ENCODE measurements at places on chromosomes 16 and 17.
A peak's percentile ranks its signal among the peaks of the same experiment; 100 is the strongest.

DNA sequence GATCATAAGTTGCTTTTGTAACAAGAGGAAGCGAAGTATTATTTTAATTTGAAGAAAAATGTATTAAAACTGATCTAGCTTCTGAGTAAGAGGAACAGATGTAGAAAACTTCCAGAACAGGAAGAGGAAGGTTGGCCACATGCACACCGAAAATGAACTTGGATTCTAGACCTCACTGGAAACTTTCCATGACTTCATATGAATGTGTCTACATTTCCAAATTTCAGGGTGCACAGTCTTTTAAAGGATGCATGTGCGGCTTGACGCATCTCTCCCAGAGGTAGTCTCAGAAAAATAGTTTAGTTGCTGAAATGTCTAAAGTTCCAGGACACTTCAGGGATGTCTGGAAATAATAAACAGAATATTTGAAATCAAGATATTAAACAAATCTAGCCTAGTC is 275.1 kb upstream of the MYOCD start:
- DNase-seq: no peak

- no peak for DNase-seq
These were observed 129.4 kb downstream of the ZNF778 start for GRCh38 chr16:89346869-89347268.

- DNase-seq: no peak
These were observed 230.3 kb downstream of the MAP2K4 start for GRCh38 chr17:12250973-12251372.

- DNase-seq: peak; percentile 60
These were observed 1.9 kb downstream of the GPR142 start for GRCh38 chr17:74369221-74369620.

DNA sequence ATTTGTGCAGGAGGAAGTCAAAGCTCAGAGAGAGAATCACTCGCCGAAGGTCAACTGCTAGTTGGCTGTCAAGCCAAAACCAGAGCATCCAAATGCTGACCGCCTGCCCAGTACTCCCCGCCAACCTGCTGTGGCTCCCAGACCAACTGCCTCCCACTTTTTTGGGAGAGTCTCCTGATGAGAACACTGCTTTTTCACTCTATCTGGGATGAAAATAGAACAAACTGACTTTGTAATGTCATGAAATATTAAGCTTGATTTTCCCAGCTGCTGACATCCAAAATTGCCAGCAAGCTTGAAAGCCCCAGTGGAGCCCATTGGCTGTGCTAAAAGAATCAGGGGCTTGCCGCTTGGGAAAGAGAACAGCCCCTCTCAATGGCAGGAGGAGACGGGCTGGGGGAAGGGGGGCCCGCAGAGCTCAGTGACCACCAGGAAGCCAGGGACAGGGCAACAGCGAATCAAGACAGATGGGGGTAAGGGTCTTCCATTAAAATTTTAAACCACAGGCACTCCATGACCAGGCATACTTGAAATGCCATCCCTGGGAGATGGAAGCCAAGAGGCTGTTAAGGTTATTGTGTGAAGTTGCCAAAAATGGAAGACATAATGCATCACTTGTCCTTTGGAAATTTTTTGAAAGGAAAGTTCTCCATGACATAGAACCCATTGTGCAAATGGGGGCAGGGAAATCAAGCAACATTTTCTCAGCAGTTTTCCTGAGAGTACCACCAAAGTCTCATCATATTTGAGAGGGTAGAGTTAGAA is 125.7 kb upstream of the CDH5 start:
- no peak for DNase-seq

DNA sequence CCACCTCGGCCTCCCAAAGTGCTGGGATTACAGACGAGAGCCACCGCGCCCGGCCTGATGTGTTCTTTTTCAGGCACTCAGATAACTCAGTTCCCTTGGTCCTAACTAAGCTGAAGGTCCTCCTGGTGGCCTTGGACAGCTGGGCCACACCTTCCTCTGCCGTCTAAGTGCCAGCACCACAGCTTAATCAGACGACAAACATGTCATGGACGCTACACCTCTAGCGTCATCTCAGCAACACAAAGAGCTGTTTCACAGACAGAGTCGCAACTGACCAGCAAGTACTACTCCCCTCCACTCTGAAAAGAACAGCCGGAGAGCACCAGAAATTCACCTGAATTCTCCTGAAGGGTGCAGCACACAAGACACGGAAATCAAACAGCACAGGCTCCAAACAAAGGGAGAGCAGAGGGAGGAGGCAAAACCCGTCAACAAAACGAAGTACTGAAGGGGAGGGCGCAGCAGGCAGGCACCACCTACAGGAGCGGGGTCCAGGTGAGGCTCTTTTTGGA is 4.4 kb downstream of the TRAP1 start:
- DNase-seq: no peak

GRCh38 chr16:19515757-19516156 is 6.1 kb downstream of the GDE1 start:
- no peak for DNase-seq

- no peak for DNase-seq
These were observed 5.9 kb downstream of the UQCRC2 start for GRCh38 chr16:21959050-21959449.

DNA sequence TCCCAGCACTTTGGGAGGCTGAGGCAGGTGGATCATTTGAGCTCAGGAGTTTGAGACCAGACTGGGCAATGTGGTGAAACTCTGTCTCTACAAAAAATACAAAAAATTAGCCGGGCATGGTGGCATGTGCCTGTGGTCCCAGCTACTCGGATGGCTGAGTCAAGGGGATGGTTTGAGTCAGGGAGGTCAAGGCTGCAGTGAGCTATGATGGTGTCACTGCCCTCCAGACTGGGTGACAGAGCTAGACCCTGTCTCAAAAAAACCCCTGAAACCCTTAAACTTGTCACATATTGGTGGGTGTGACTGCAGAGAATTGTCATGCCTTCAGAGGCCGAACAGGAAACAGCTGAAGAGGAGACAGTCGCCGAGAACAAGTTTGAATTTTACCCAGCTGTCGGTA is 13.4 kb downstream of the RPTOR start:
- DNase-seq: no peak

GRCh38 chr17:34979650-34980352 is 511 bp upstream of the LIG3 start:
- no peak for DNase-seq

GRCh38 chr17:76182016-76182764 is 41.1 kb upstream of the FOXJ1 start:
- DNase-seq: peak; percentile 79

- DNase-seq: no peak
These were observed 16.1 kb upstream of the NAGS start for GRCh38 chr17:43988301-43988700.

- DNase-seq: no peak
These were observed 22.3 kb downstream of the ERN1 start for GRCh38 chr17:64107500-64108236.

DNA sequence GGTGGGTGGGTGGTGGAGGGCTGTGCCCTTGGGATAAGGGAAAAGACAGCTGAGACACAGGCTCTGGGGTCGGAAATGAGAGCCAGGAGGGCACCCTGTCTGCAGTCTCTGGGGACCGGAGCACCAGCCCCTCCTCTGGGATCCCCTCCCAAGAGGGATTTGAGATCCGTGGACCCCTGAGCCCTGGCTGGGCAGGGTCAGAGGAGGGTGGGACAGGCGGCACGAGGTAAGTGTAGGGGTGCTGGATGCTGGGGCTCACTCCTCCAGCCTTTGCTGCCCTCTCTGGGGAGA is 425 bp downstream of the SGSH start:
- DNase-seq: no peak

DNA sequence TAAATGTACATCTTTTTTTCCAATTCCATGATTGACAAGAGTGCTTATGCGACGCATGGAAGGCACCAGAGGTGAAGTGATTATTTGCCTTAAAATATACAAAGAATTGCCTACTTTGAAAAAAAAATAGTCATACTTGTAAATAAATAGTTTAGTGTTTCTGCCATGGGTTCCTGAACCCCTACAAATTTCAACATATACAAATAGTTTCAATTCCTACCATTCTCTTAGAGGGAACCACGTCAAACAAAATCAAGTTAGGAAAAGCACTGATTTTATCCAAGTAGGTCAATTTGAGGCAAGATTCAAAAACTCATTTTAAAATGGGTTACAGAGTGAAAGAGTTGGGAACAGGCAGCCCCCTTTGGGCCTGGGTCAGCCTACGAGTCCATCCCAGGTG is 11.7 kb downstream of the CMTM3 start:
- DNase-seq: no peak

DNA sequence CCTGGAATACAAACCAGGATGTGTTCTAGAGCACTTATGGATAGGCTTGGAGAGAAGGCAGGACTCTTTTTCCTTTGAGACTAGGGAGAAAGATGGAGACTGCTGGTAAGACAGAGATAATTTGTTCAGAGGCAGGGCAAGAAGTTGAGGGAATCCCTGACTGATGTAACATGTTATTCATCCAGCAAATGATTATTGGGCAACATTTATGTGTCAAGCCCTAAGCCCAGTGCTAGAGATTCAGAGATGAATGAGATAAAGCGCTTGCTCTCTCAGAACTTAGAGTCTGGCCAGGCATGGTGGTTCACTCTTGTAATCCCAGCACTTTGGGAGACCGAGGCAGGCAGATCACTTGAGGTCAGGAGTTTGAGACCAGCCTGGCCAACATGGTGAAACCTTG is 47.8 kb upstream of the NUFIP2 start:
- DNase-seq: no peak

- DNase-seq: no peak
These were observed 6.2 kb upstream of the EVI2A start for GRCh38 chr17:31327534-31328159.

- DNase-seq: no peak
These were observed 64.3 kb downstream of the CENPV start for GRCh38 chr17:16288860-16289571.

DNA sequence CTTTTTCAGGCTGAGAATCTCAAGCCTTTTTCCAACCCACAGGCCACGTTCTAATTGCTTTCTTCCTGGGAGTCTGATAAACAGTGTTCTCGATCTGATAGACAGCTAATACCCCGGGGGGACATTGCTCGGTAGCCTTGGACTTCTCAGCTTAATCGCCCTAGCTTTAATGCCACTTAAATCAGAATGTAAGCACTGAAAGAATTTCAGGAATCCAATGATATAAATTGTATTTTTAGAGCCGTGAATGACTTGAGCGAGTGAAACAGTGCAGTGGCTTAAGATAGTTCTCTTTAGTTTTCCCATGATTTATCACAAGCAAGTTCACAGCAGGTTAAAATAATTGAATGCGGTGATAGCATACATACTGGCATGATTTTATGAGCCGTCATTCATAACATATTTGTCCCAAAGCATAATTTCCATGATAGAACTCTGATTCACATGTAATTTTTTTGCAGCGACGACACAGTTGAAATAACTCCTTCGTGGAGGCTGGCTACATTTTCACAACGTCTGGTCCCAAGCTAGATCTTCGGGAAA is 116.1 kb upstream of the MYOCD start:
- DNase-seq: no peak

DNA sequence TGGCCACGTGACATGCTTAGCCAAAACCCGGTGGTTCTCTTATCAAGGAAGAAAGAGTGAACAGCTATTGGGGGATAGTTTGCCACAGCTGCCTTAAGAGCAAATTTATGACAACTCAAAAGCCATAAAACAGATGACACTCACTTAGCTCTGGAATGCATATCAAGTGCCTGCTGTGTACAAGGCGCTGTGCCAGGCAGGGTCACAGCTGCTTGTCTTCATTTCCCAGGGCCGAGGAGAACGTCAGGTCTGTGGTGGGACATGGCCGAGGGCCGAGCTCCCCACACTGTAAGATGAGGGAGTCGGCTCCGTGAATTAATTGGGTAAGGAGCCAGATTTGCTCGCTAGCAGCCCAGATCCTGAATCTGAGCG is 14.0 kb downstream of the EEF2K start:
- DNase-seq: no peak

DNA sequence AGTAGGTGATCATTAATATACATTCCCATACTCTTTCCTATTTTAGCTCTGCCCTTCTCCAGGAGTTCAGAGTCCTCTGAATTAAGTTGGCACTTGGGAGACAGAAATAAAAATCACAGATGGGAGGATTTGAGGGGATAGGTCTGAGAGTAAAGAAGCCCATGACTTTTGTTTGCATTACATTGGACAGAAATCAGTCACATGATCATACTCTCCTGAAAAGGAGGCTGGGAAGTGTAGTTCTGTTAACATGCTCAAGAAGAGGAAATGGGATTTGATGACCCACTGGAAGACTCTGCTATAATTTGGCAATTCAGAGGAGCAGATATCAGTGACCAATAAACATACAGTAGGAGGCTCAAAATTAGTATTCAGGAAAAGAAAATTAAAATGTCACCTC is 674.9 kb upstream of the C16orf82 start:
- no peak for DNase-seq

GRCh38 chr16:30399435-30400186 is 4.4 kb downstream of the ZNF48 start:
- no peak for DNase-seq

DNA sequence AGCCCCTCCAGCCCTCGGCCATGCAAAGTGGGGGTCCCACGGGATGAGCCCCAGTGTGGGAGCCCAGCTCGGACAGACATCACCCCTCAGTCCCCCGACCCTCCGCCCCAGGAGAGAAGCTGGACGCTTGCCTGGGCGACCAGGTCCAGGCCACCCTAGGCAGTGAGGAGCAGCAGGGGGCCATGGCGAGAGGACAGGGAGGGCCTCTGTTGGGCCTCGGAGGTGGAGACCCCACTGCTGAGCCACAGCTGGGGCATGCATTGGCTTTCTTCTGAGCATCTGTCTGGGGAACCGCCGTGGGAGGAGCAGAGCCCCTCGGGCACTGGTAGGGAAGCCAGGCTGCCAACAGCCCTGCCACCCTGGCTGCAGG is 13.0 kb downstream of the ACTG1 start:
- no peak for DNase-seq
